CD4-positive, alpha-beta memory T cell (primary cell): ENCODE measurements at places on chromosomes 5 and 9. TPM values are rescaled to one million over a fixed set of nuclear protein-coding genes. Genes with fewer than 3 reads are reported as not detected.

- H3K36me3 ChIP-seq: no peaks in the 10 kb centered on the region
- peaks cover 9% of the 10 kb centered on the region for H3K4me1 ChIP-seq
- DNase-seq: peak; percentile 46
- no peak overlapping the region for H3K27ac ChIP-seq
- no peaks in the 10 kb centered on the region for H3K27me3 ChIP-seq
Measured at GRCh38 chr5:168612996-168613395, 33.8 kb upstream of the PANK3 start.

DNA sequence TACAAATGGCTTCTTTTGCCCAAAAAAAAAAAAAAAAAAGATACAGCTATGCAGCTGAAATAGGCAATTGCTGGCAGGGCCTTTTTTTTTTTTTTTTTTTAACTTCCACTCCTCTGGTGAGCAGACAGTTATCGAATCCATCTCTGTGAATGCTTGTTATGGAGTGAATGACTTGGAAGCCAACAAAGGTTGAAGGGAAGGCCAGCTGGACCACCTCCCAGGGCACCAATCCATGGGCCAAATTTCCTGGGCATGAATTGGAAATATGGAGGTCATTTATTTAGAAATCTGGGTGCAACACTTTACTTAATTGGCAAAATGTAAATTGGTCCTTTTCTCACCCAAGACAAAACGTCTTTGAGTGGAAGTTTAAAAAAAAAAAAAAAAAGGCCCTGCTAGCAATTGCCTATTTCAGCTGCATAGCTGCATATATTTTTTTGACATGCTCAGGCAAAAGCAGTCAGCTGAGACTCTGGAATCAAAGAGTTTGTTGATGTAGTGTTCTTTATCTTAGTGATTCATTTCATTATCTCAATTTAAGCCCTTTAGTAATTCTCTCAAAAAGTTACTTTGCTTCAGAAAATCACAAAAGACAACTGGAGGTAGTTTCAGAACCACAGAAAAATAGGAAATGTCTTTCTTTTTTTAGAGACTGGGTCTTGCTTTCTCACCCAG is 392.2 kb upstream of the KLF4 start:
- no peaks in the 10 kb centered on the region for H3K36me3 ChIP-seq
- no peaks in the 10 kb centered on the region for H3K27me3 ChIP-seq
- H3K27ac ChIP-seq: no peak overlapping the region
- DNase-seq: no peak

CTXN3 gene
- not detected for total RNA-seq

GRCh38 chr9:115867326-115867725 is 286.3 kb upstream of the PAPPA start:
- H3K36me3 ChIP-seq: no peaks in the 10 kb centered on the region
- no peak overlapping the region for H3K27ac ChIP-seq
- no peak overlapping the region for H3K4me3 ChIP-seq
- H3K27me3 ChIP-seq: no peaks in the 10 kb centered on the region
- no peaks in the 10 kb centered on the region for H3K4me1 ChIP-seq

DNA sequence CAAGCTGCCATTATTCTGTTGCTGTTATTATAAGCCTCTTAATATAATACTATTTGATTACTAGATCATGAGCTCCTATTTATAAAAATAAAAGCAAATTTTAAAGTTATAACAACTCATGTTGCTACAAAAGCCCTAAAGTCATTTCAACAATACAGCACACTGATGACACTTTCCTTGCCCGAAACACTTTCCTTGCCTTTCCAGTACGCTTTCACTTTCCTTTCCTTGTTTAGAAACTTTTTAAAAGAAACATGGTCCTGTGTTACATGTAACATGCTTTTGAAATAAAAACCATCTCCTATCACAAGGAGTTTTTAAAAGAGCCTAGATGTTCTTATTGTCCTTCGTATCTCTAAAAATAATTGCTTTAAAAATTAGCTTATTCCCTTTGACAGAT is 688.4 kb downstream of the PTPRD start:
- H3K36me3 ChIP-seq: no peaks in the 10 kb centered on the region
- no peak overlapping the region for H3K4me3 ChIP-seq
- no peak overlapping the region for H3K27ac ChIP-seq
- H3K4me1 ChIP-seq: no peaks in the 10 kb centered on the region

DNA sequence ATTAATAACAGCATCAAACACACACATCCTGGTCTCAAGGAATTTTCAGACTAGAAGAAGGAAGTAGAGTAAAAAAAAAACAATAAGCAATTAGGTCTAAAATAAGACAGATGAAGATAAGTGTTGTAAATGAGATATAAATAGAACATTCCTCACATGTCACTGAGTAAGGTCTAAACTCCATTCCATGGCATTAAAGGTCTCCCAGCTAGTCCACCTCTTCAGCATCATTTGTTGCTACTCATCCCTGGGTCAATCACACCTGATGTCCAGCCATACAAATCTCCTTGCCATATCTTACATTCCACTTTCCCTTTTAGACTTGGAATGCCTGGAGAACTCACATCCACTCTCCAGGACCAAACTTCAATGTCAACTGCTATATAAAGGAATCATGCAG is 214.1 kb upstream of the KLF4 start:
- no peaks in the 10 kb centered on the region for H3K36me3 ChIP-seq
- H3K27ac ChIP-seq: no peak overlapping the region
- H3K27me3 ChIP-seq: no peaks in the 10 kb centered on the region
- H3K4me3 ChIP-seq: no peak overlapping the region
- no peak for DNase-seq

TMOD1 gene
- 2.6 TPM for total RNA-seq

DNA sequence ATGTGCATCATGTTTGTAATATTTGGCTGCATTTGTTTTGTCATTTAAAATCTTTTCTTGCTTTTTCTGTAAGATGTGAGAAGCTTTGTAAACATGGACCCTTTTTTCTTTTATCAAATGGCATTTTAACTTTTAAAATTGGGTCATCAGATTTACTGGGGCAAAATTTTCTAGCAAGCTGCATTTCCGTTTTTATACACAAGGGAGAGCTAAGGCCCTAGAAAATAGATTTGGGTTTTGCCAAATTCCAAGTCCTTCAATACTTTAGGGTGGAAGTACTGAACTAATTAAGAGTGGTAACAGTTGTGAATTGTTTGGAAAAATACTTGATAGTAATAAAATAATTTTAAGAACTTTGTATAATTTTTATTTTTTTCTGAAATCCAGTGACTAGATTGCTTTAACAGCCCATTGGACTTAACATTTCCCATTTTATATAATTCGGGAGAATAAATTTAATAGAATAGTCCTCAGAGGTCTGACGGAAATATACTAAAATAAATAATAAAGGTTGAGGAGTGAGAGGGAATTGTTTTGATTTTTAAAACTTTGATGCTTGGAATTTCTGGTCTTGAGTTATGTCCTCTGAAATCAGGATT is 117.4 kb downstream of the SMARCA2 start:
- H3K27me3 ChIP-seq: no peaks in the 10 kb centered on the region
- H3K4me1 ChIP-seq: peaks cover 7% of the 10 kb centered on the region
- H3K4me3 ChIP-seq: no peak overlapping the region
- no peak overlapping the region for H3K27ac ChIP-seq
- H3K36me3 ChIP-seq: peaks cover 29% of the 10 kb centered on the region

HRH2 gene
- 4.2 TPM for total RNA-seq

AGXT2 gene
- total RNA-seq: not detected

GRCh38 chr5:128358826-128359225 is 179.2 kb downstream of the FBN2 start:
- no peaks in the 10 kb centered on the region for H3K36me3 ChIP-seq
- no peaks in the 10 kb centered on the region for H3K4me1 ChIP-seq
- no peak for DNase-seq
- H3K27me3 ChIP-seq: no peaks in the 10 kb centered on the region

DNA sequence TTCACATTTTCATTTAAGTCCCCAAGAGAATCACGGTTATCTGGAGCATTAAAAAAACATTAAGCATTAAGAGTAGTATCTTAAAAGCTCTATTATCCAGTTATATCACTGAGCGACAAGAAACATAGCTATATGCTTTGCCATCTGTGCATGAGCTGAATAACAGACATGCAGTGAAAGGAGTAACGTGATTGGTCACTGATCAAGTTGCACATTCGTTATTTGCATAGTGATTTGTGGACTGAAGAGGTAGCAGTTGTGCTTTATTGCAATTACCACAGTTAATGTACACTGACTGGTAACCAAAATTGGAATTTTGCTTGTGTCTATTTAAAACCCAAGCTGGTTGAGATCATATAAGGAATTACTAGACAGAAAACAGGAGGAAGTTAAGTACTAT is 107.4 kb downstream of the MCTP1 start:
- no peak for DNase-seq

DNA sequence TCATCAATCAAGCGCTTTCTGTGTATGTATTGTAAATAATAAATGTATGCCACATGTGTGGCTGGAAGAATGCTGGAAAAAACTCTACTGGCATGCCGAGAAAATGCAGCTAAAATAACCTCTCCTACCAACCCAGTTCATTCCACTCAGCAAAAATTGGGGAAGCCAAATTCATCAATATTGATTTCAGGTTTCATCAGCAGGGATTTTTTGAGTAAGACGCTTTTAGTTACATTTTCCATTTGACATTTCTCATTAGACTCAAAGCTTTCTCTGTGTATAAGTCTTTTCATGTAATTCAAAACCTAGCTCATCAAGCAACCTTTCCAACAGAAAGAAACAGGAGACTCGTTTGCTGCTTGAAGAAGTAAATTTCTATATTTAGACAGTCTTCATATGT is 338.1 kb downstream of the DMRT2 start:
- no peaks in the 10 kb centered on the region for H3K36me3 ChIP-seq
- DNase-seq: no peak
- no peak overlapping the region for H3K4me3 ChIP-seq
- no peaks in the 10 kb centered on the region for H3K4me1 ChIP-seq
- H3K27me3 ChIP-seq: no peaks in the 10 kb centered on the region

DNA sequence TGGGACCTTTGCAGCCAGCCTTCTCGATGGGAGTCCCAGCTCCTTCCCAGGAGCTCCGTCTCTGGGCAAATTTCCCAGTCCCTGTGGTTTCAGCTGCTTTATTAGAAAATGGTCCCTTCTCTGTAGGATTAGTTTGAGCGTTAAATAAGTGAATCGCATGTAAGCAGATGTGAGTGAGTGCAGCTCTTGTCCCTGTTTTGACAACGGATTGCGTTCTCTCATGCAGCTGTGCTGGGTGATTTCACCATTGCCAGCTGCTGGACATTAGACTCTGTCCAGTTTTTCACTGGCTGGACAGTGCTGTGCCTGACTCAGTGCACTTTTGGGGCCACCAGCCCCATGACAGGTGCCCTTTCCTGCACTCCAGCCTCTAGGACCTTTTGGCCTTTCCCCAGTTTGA is 11.6 kb upstream of the CEL start:
- H3K27ac ChIP-seq: no peak overlapping the region
- H3K27me3 ChIP-seq: no peaks in the 10 kb centered on the region
- DNase-seq: no peak
- peaks cover 63% of the 10 kb centered on the region for H3K36me3 ChIP-seq
- H3K4me3 ChIP-seq: no peak overlapping the region

DNA sequence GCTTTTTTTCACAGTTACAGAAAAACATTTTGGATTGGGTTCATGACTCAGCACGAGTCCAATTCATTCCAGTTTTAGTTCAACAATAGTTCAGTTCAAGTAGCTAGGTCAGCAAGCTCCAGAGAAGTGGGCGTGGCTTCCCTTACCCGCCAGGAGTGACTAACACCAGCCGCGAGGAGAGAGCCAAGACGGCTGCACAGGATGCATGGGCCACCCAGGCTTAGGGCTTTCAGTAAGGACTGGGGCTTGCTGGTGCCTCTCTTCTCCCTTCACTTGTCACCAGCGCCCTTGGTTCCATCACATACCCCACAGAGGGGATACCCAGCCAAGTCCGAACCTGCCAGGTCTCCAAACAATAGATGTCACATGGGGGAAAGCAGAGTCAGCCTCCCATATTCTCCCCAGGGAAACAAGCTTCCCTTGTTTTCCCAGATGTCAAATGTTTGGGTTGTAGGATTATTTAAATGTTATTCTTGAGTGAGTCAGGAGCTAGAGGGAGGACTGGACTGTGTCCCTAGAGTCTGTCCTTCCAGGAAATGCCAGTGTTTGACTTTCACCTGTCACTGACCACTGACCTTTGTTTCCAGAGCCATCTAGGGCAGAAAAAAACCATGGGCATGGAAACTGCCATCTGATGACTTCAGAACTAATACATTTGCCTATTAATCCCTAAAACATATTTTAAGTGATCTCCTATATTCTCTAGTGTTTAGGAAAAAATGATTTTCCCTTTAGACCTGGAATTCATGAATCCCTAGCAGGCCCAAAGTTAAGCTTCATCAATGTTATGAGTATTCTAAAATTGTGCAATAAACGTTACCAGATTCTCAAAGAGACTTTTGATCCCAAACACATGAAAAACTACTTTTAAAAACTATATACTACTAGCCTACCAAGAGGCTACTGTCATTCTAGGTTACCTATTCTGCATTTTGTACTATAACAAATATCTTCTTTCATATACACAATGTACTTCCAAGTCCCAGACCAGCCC is 51.9 kb downstream of the NIPAL4 start:
- peaks cover 47% of the 10 kb centered on the region for H3K36me3 ChIP-seq
- H3K27ac ChIP-seq: no peak overlapping the region
- H3K27me3 ChIP-seq: no peaks in the 10 kb centered on the region

DNA sequence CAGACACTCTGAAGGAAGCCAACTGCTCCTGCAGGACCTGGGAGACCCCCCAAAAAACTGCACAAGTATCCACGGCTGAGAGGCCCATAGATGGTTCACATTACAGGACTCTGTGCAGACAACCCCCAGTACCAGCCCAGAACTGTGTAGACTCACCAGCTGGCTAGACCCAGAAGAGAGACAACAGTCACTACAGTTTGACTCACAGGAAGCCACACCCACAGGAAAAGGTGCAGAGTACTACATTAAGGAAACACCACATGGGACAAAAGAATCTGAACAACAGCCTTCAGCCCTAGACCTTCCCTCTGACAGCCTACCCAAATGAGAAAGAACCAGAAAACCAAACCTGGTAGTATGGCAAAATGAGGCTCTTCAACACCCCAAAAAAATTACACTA is 281.2 kb upstream of the RGMB start:
- H3K4me3 ChIP-seq: no peak overlapping the region
- H3K27ac ChIP-seq: no peak overlapping the region
- no peaks in the 10 kb centered on the region for H3K4me1 ChIP-seq
- no peaks in the 10 kb centered on the region for H3K36me3 ChIP-seq

THBS4 gene
- 0.47 TPM for total RNA-seq

DNA sequence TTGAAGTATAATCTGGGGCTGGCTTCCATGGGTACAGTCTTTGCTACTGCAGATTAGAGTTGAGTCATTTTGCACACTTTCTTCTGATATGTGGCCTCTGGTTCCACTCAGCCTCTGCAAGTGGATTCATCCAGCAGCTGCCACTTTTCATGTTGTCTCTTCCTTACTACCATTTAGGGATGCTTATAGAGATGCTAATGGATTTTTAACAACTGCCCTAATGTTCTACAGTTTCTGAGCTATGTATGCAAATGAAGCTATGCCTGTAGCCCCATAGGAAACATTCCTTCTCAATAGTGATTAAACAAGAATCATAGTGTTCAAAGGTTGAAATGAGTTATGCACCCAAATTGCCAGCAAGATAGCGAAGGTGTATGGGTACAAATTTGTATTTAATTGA is 456.0 kb upstream of the ITGA1 start:
- H3K27me3 ChIP-seq: no peaks in the 10 kb centered on the region
- H3K36me3 ChIP-seq: no peaks in the 10 kb centered on the region
- H3K4me3 ChIP-seq: no peak overlapping the region
- no peak overlapping the region for H3K27ac ChIP-seq

OSTF1 gene
- 59.8 TPM for total RNA-seq

TAS2R1 gene
- not detected for total RNA-seq

PKD2L2 gene
- not detected for total RNA-seq

GCNT1 gene
- 3.4 TPM for total RNA-seq
